ENCODE measurements at places on chromosomes 5 and 9. TPM values are rescaled to one million over a fixed set of nuclear protein-coding genes. Genes with fewer than 3 reads are reported as not detected.

DNA sequence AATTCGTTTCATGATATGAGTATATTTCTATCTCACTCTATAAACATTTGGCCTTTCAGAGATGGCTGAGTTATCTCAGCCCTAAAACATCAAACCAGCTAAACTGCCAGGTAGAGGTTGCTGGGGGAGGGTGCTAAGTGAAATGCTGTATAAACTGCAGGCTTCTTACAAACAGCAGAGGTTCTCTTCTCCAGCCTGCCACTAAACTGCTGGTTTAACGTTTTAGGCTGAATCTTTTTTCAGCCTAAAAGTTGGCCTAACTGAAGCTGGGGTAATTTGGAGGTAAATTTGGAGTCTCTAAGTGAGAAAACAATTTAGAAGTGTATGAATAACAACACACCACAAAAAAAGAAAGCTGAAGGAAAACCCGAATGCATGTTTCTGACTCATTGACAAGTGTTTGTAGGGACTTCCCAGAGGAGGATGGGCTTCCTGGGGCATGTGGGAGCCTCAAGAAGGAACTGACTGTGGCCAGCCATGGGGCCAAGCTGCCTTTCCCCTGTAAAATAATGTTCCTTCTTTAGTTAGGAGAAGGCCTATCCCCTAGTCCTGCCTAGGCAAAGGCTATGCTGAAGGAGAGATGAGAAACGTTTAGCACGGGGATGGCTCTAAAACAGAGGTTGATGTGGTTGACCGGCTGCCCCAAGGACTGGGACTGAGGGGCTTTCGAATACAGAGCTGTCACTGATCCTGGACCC is 44.3 kb downstream of the SLC28A3 start:
- no peak for DNase-seq

- DNase-seq: no peak
These were observed 393.5 kb downstream of the BRINP1 start for GRCh38 chr9:118975736-118976135.

PCDHB11 gene
- total RNA-seq: 0.13 TPM

DNA sequence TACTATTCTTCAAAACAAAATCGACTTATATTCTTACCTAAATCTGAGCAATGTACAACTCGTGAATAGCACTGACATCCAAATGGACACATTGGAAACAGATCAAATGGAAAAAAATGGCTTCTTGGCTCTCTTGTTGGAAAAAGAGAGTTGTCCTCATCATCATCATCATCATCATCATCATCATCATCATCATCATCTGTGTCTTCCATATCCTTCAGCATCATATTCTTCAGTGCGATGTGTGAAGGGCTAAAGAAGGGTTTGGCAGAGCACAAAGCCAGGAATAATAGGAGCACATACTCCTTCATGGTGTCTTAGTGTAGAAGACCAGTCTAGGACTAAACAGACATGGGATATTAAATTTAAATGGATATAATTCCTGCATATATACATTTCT is 7.7 kb downstream of the ASPN start:
- no peak for DNase-seq

- DNase-seq: peak; percentile 79
These were observed 32.5 kb downstream of the TENT4A start for GRCh38 chr5:6745706-6746222.

DNA sequence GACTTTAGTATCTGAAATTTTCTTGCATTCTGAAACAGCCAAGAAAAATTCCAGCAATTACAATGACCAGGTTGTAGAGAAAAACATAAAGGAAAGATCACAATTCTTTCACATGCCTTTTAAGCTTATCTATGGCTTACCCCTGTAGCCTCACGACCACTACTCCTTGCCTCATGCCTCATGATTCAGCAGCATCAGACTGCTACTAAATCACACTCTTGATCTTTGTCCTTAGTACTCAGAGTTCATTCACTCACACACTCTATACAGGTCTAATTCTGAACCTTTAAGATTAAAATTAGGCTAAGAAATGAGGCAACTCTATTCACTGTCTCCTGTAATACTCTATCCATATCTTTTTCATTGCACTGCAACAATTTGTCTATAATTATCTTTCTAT is 415.1 kb downstream of the MLLT3 start:
- DNase-seq: no peak

- no peak for DNase-seq
These were observed 19.1 kb downstream of the CYLC2 start for GRCh38 chr9:103014242-103014641.

TMEM252 gene
- total RNA-seq: not detected

SLCO6A1 gene
- total RNA-seq: not detected

GRCh38 chr9:89588271-89588879 is 16.4 kb upstream of the GADD45G start:
- no peak for DNase-seq

All from dermis microvascular lymphatic vessel endothelial cell (primary cell).